ENCODE measurements at places on chromosomes 3 and 15.
A peak's percentile ranks its signal among the peaks of the same experiment; 100 is the strongest.

- DNase-seq = no peak
Measured at GRCh38 chr3:53216723-53217122, 39.1 kb downstream of the TKT start.

DNA sequence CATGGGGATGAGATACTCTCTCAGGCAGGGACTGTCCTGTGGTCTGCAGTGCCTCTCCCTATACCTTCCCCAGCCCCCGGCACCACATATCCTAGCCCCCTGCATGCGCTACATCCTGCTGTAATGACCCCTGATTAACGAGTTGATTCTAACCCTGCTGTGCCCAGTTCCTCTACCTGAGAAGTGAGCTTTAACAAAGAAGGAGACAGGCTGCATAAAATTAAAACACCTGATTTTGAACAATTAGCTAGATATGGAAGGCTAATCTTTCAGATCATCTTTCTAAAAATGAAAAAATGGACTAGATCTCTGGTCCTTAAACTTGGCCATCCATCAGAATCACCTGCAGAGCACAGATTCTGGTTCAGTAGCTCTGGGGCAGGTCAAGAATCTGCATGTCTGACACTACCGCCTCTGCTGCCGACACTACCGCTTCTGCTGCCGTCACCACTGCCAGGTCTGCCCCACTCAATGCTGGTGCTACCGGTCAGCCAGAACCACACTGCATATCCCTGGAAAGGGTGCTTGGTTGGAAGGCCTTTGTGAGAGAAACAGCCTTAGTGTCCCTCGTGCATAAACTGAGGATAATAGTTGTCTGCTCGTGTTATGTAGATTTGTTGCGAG is 33.6 kb upstream of the ZBTB38 start:
- no peak for DNase-seq

GRCh38 chr15:100115066-100115710 is 226.6 kb downstream of the ADAMTS17 start:
- DNase-seq = no peak

DNA sequence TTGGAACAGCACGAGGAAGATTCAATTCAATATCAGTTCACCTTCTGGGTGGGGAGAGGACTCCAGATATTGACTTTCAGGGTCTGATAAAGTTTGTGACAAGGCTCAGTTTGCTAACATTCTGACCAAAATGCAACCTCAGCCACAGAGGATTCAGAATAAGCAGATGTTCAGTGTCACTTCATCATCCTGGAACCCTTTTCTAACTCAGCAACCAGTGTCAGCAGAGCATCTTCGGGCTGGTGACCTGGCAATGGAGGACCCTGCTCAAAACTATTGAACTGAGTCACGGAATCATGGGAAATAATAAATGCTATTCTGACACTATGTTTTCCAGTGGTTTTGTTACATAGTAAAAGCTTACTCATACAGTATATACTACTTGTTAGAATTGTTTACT is 433.4 kb upstream of the CFAP20DC start:
- no peak for DNase-seq

DNA sequence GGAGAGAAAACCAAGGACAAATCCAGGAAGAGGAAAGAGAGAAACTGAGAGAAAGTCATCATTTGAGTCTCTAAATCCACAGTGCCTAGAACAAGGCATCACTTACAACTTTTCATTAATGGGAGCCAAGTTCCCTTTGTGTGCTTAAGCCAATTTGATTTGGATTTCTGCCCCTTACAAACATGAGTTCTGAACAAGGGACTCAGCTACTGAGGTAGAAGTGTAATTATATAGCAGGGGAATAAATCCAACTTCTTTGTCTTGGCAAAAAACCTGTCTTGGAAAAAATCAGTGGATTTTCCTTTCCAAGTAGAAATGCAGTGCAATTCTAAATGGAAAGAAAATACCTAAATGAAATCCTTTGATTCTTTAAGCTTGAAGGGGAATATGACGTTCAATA is 307.2 kb upstream of the CNTN3 start:
- no peak for DNase-seq

- DNase-seq = no peak
Measured at GRCh38 chr3:45906681-45907407, 20.5 kb downstream of the CCR9 start.

GRCh38 chr15:79430901-79431635 is 1.1 kb upstream of the MINAR1 start:
- no peak for DNase-seq

GRCh38 chr3:96756516-96756915 is 57.9 kb upstream of the EPHA6 start:
- DNase-seq = no peak

GRCh38 chr15:85630311-85630710 is 164.4 kb downstream of the KLHL25 start:
- DNase-seq = no peak

DNA sequence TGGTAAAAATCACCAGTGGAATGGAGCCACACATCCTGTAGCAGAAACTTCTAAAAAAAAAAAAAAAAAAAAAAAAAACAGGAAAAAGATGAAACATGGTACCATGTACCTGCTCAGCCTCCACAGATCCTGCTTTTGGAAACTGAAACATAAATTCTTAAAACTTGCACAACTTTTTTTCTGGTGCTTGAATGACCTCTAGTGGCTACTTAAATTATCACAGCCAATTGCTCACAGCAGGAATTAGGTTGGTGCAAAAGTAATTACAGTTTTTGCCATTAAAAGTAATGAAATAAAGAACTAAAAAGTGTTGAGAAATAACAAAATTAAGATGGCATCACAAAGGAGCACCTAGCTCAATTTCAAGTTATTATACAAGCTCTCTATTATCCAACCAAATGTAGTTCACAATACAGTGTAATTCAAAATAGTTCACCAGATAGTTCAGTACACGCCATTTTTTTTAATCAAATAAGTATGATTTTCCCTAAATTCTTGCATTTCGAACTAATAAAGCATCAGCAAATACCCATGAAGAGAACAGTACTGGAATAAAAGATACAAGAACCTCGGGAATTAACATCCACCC is 80.6 kb downstream of the ULK4 start:
- no peak for DNase-seq

DNA sequence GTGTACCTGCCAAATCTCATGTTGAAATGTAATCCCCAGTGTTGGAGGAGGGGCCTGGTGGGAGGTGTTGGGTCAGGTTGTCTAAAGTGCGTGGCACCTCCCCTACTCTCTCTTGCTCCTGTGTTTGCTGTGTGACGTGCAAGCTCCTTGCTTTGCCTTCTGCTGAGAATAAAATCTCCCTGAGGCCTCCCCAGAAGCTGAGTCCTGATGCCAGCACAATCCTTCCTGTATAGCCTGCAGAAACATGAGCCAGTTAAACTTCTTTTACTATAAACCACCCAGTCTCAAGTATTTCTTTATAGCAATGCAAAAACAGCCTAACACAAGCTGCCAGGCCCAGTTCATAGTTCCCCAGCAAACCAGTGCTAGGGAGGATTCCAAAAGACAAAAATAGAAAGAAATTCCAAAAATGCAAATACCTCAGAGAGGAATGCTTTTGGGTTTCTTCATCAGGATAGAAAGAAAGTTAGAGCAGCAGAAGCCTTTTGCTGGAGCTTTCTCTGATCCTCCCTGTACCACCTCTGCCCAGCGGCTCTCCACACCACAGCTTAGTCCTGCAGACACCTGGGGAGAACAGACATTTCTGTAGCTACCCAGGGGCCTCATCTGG is 25.9 kb upstream of the CDV3 start:
- DNase-seq = no peak

DNA sequence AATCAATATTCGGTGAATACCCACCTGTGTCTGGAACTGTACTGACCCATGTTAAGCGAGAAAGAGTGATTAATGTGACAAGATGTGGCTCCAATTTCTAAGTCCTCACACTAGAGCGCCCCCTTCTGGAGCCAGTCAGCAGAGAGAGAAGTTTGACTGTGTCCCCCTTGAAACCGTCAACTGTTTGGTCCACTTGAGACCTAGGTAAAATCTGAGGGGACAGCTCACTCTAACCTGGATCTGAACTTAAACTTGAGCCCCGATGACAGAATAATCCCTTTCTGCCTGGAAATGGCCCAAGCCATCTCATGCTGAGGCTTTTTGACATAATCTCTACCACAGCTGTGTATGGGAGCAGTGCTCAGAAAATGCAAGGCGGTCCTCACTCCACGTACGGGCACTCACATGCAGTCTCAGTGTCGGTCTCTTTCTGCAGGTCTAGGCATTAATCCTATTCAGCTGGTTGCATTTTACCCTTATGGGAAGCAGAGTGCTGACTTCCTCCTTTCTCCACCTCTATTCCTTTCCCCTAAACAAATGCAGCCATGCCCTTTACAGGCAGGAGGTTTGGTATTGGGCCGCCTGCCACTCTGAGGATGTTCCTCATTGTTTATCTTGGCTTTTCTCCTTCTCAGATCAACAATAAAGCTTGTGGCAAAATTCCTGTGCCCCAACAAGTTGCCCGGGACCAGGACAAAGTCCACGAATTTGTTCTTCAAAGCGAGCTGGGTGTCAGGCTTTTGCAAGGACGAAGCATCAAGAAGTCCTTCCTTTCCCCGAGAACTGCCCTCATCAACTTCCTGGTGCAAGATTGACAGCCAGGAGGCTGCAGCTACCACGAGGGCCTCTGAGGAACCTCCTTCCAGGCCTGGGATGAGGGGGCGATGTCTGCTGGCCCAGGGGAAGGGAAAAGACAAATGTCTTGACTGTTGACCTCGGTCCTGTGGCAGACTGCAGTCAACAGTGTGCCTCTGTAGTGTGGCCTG is 47.5 kb upstream of the LIMD1 start:
- DNase-seq = peak; percentile 30

DNA sequence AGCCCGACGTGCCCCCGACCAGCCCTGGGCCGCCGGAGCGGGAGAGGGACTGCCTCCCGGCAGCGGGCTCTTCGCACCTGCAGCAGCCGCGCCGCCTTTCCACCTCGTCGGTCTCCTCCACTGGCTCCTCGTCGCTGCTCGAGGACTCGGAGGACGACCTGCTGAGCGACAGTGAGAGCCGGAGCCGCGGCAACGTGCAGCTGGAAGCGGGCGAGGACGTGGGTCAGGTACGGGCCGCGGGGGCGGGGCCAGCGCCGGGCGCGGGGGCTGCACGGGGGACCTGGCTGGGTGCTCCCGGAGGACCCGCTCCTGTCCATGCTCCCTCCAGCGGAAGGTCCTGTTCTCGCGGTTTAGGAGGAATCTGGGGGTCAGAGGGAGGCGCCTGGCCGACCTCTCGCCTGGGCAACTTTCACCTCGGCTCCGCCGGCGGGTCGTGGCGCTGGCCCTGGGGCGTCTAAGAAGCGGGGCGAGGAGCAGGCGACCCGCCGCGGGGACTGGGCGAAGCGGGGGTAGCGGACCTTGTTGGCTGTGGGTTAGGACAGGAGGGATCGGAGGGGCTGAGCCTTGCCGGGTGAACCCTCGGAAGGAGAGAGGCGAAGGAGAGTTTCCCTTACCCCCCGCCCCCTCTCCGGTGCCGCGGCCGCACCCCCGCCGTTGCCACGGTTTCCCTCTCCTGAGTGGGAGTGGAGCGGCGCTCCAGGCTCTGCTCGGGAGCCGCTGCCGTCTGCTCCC is 682 bp downstream of the ITPKA start:
- DNase-seq = peak; percentile 63

All from activated naive CD8-positive, alpha-beta T cell treated with anti-CD3 and anti-CD28 coated beads for 36 hours (primary cell).